ENCODE measurements at places on chromosomes 7 and 10.

- no peak for DNase-seq
Measured at GRCh38 chr7:99219185-99219767, 11.4 kb upstream of the KPNA7 start.

GRCh38 chr10:124565565-124566221 lies 104.1 kb downstream of the LHPP start:
- no peak for DNase-seq

DNA sequence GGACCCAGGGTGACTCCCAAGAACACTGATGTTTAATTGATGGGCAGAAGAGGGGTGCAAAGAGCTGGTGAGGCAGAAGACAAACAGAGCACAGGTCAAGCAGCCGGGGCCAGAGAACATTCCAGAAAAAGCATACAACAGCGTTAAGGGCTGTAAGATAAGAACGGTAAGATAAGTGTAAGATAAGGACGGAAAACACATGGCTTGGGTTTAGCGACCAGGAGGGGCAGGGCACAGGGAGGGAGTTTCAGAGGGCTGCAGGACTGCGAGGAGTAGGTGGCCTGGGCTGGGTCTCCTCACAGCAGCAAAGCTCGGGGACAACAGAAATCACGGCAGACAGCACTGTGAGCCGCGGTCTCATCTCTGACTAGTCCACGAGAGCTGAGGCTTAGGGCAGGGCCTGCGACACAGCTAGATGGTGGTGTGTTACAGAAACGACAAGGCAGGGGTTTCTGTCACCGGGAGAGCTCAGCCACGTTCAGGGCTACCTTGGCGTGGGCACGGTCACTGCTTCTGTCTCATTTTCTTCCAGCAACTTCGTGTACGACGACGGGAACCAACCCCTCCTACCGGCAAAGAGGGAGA lies 24.6 kb downstream of the BRI3 start:
- DNase-seq = no peak

GRCh38 chr7:18538554-18539250 lies 43.2 kb downstream of the HDAC9 start:
- DNase-seq = no peak

GRCh38 chr7:105367458-105367857 lies 21.3 kb downstream of the SRPK2 start:
- no peak for DNase-seq

GRCh38 chr7:158013085-158013668 lies 574.4 kb downstream of the PTPRN2 start:
- DNase-seq = no peak

DNA sequence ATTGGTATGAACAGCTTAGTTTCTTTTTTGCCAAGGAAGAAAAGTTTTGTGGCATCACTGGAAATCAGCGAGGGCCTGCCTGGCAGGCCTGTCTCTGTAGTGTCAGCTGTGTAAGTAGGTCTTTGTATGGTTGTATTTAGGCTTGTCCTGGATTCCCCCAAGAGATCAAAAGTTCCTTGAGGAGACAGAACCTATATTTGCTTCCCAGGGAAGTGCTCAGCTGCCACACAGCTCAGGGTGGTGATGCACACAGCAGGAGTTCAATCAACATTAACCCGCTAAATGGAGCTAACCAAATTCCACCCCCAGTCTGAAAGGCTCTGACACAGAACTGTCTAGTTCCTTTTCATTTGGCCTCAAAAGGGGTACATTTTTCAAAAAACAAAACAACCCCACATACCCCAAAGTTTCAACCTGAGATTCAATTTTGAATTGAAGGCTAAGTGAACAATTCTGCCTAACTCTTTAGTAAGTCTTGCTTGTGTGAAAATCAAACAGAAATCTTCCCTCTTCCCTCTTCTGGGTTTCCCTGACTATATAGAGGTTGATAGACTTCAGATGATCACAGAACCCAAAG lies 124.4 kb downstream of the CLEC2L start:
- DNase-seq = no peak

DNA sequence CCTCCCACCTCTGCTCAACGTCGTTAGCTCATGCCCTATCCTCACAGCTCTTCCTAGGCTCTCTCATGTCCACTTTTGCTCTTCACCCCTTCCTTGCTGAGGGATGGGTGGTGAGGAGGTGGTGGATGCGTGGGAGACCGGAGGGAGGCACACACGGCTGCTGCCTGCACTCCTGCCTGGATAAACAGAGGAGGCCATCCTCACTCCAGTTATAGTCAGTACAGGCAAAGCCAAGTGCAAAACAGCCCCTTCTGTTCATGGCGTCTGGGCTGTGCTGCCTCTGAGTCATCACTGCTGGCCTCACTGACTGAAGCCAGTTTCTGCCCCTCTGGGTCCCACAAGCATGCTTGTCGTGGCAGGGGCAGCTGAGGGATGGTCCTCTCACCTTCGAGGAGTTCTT lies 31.9 kb upstream of the LRRC4 start:
- DNase-seq = no peak
